ENCODE measurements at places on chromosomes 11 and 22.

GRCh38 chr11:11618973-11619435, 2.8 kb downstream of the GALNT18 start:
- DNase-seq: no peak

GRCh38 chr22:50674606-50675552, 2.3 kb downstream of the SHANK3 start:
- no peak for DNase-seq

GRCh38 chr11:121311373-121311772, 18.8 kb downstream of the SC5D start:
- no peak for DNase-seq

DNA sequence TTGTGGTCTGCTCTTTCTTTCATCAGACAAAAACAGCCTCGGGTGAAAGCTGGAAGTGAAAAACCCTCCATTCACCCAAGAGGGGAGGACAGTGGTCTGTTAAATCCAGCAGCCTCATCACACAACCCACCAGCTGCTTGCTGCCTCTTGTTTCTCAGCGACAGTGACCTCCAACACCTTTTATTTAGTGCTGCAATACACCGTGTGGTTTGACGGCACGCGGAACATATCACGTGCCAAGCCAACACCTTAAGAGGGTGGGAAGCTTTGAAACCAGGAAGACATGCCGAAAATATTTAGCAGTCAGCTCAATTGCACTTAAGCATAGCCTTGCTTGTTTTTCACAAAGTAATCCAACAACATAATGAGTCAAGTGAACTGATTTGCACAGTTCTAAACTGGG, 39.8 kb upstream of the POGLUT3 start:
- DNase-seq: no peak

DNA sequence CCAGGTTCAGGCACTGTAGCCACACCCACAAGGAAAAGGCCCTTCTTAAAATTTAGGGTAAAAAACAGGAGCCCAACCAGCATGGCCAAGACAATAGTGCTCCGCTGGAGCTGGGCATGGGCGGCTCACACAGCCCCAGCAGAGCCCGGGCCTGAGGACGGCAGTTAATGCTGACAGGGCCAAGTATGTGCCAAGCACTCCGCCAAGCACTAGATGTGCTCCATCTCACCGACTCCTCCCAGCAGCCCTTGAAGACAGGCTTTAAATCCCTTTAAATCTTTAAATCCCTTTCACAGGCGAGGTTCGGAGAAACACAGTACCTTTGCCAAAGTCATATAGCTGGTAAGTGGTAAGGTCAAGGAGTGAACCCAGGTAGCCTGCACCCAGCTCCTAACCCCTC, 4.8 kb downstream of the ARFGAP2 start:
- DNase-seq: no peak

DNA sequence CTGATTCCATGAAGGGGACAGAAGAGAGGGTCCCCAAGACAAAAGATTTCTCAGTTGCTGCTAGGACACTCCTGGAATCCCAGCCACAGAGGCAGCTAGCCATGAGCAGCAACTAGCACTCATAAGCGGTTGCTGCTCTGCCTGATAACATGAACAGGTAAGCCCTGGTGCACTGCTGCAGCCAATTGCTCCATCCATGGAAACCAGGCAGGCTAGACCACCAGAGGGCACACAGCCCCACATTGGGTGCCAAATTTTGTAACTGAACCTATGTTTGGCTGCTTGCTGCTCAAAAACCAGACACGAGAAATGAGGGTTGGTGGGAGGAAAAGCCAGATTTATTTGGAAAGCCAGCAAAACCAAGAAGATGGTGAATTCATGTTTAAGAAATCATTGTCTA, 21.9 kb upstream of the QSER1 start:
- DNase-seq: no peak

DNA sequence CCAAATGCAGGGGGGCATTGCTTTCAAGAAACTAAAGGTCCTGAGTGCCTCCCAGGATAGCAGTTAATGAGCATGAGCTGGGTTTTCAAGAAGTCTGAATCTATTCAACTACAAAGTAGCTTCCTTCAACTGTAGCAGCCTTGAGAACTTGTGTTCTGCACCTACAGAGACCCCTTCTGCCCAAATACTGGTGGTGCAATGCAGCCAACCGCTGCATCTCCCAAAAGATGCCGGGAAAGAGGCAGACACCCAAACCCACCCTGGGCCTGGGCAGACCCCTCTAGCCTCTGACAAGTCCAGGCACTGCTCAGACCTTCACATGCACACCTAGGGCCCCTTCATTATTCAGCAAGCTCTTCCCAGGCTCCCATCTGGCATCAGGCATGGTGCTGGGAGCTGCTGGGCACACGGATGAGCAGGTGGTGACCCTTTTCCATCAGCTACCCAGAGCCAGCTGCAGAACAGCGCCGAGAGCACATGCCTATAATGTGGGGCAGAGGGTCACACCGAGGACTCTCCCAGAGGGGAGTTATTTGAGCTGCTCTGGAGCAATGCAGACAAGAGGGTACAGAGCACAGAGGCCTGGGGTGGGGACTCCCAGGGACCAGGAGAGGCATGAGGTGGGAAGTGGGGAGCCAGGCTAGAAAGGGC, 44.9 kb upstream of the ETS1 start:
- DNase-seq: no peak

- DNase-seq: no peak
Observed at GRCh38 chr11:67776852-67777520, 102.6 kb upstream of the ALDH3B2 start.

- DNase-seq: no peak
Observed at GRCh38 chr22:27105142-27106025, 448.0 kb downstream of the MIAT start.

DNA sequence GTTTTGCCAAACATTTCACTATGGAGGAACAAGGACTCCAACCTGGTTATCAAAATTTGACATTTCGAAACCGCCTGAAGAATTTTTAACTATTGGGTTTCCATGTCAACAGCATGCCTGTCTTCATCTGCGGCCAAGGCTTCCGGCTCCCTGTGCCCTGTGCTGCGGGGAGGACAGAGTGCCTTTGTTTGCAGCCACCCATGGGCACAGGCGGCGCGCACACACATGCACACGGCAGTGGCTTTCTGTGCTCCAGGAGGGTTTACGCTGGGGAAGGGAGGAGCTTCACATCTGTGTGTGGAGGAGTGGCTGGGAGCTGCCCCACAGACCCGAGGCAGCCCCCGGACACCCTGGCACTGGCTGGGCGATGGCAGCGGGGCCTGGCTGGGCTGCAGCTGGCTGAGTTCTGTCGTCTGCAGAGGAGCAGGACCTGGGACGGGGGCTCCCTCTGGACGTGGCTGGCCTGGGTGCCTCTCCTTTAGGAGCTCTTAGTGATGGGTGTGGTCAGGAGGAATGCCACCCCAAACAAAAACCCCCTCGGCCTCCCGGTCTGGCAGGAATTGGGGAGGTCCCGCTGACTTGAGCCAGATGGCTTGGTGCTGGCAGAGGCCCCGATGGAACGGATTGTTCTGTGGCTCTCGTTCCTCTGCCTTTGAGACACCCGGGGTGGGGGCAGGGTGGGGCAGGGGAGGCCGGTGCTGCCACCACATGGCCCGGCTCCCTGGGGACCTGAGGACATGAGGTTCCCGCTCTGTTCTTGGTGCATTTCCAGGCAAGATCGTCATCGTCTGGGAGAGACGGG, 1290.9 kb downstream of the BRD1 start:
- DNase-seq: no peak

GRCh38 chr11:33722590-33723234, 13.5 kb downstream of the CD59 start:
- no peak for DNase-seq

DNA sequence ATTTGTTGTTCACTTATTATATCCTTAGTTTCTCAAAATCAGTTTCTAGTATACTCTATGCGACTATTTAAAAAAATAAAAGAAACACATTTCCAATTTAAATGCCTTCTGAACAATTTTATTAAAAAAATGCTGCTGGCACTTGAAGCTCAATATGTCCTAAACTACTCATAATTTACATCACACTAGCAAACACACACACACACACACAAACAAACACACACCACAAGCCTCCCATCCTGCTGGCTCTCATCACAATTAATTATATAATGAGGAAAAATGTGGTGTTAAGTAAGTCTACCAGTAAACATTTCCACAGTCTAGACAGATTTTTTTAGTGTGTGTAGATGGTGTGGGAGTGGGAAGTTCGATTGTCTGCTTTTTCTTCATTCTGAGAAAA, 350.3 kb downstream of the AASDHPPT start:
- no peak for DNase-seq

DNA sequence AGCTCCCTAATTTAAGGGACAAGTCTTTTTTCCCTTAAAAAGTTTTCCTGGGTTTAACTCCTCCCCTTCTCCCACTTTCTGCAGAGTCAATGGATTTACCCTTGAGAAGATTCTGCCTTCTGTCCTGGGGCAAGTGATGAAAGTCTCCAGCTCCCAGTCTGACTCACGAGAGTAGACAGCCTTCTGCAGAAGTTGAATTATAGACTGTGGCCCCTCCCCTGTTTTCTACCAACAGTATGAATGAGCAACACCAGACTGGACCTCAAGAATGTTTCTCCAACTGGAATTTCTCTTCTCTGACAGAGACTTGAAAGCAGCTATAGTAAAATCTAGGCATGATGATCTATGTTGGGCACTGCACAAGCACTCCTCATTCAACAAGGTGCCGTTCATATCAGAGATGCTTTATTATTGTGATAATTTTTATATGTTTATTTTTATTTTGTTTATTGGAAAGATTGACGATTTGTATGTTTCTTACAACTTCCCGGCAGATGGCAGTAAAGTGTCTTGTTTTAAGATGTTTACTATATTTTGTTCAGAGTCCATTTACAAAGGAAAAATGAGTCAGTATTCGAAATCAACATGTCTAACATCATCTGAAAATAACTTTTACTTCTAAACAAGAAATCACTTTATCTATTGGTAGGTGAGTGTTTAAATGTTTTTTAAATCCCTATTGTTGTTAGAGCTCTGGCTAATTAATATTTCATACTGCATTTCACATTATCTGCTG, 56.6 kb downstream of the LMO2 start:
- DNase-seq: no peak

- no peak for DNase-seq
Observed at GRCh38 chr22:24875862-24876506, 70.0 kb downstream of the SGSM1 start.

DNA sequence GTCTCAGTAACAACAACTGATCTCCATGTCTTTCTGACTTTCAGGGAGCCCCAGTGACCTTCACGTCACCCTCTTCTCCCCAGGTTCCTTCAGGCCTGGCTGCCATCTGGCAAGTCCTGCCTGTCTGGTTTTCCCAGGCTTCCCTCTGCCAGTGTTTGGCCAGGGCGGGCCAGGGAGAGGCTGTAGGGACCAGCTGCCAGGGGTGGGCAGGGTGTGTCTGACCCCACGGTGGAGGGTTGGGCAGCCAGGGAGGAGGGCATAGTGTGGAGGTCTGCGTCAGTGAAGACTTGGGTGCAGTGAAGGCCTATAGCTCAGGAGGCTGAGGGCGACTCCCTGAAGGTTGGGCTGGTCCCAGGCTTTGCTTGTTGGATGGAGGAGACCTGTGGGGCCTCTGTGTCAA, 11.9 kb upstream of the MRGPRX2 start:
- no peak for DNase-seq

- no peak for DNase-seq
Observed at GRCh38 chr11:75342966-75343870, 8.2 kb downstream of the ARRB1 start.

DNA sequence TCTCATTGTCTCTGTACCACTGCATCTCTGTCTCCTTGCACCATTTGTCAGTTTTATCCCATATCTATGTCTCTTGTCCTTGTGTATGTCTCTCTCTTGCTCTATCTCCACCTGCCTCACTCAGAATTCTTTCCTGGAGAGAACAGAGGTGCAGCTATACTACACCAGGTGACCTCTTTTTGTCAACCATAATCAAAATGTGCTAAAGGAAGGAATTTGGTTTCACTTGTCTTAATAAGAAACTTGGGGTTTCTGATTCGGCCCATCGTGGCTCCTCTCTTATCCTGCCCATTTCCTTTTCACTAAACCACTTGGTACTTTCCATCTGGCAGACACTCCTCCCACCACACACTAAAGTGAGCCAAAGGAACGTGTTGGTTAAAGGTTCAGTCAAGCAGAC, 2.0 kb upstream of the C11orf42 start:
- no peak for DNase-seq

DNA sequence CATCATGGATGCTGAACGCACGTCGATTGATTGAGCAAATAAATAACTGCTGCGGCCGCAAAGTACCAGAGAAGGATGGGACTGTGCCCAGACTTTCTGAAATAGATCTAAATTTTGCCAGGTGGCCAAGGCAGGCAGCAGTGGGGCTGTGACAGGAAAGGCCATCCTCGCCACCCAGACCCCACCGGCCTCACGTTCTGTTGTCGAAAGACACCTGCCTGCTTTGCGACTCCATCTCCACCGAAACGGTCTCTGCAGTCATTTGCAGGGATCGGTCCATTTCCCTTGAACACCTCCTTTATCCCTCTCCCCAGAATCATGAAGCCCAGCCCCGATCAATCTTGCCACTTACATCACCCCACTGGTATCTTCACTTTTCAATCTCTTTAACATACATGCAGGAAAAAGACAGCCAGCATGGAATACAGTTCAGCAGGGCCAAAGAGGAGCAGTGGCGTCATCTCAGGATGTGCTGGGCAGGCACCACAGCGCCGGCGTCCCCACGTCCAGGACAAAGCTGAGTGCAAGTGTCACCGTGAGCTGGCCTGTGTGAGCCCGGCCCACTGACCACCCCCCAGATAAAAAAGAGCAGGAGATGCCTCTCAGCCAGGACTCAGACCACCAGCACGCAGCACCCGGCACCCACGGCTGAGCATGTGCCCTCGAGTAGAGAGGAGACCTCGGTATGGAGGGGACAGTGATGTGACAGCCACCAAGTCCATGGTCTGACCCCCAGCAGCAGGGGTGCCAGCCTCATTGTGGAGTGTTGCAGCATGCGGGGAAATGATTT, 610.3 kb downstream of the TBC1D22A start:
- DNase-seq: peak; percentile 8

DNA sequence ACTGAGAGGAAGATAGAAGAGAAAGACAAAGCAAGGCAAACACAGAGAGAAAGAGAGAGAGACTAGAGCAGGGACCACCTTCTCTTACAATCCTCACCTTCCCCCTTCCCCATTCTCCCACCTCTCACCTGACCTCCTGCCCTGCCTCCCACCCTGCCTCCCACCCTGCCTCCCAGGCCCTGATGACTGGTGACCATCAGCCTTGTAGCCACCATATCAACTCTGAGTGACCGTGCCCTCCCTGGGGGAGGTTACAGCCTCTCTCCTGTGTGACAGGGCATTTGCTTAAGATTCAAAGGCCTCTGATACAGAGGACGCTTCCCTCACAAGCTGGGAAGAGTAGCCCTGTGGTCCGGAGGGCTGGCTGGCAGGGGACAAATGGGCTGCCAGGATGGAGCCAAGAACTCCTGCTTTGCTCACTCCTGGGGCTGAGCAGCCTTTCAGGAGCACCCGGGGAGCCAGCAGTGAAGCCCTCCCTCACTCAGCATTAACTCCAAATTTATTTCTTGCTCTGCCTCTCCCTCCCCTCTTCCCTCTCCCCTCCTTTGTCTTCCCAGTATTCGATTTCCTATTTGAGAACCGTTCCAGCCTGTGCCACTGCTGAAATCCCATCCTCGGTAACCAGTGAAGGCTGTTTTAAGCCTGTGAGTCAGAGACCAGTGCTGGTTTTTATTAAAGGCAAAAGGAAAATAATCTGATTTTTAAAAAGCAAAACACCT, 125.2 kb upstream of the SYT13 start:
- DNase-seq: no peak

Data from activated CD4-positive, CD25-positive, alpha-beta regulatory T cell treated with anti-CD3 and anti-CD28 coated beads, Interleukin-2, amount 50 U/mL, for 72 hours (primary cell).